ENCODE measurements at places on chromosomes 6 and 20. TPM values are rescaled to one million over a fixed set of nuclear protein-coding genes. Genes with fewer than 3 reads are reported as not detected.

TCF21 gene
- polyA plus RNA-seq: 2.6 TPM

FERMT1 gene
- 0.03 TPM for polyA plus RNA-seq

MROH8 gene
- polyA plus RNA-seq: 5.9 TPM

BPIFB2 gene
- polyA plus RNA-seq: not detected

GRCh38 chr20:288956-289692 is 1.4 kb downstream of the C20orf96 start:
- no peak for DNase-seq

DNA sequence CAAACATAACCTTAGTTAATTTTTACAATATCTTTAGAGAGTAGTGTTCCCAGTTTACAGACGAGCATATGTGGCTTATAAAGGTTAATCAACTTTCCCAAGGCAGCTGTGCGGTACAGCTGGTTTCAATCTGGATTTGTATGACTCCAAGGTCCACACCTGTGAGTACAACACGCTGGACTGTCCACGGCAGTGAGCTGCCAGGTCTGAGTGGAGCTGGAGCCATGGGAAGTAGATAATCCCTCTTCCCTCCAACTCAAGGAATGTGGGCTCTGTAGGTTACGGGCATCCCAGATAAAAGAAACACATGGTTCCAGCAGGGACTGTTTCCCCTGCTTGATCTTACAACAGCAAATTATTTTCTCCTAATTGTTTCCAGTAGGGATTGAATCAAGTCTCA is 102.2 kb downstream of the SOD2 start:
- DNase-seq: no peak

GRCh38 chr6:87473419-87473903 is 687 bp downstream of the SLC35A1 start:
- DNase-seq: peak; percentile 63

- DNase-seq: no peak
Measured at GRCh38 chr6:170437719-170438401, 115.2 kb downstream of the PSMB1 start.

- DNase-seq: no peak
Measured at GRCh38 chr20:22402550-22402949, 181.8 kb downstream of the FOXA2 start.

GRCh38 chr6:15736297-15736696 is 73.5 kb upstream of the DTNBP1 start:
- no peak for DNase-seq

Data from heart right ventricle (tissue), 16 donors.